ENCODE measurements at places on chromosomes 5 and 9.

GRCh38 chr9:97860451-97861147, 7.6 kb downstream of the FOXE1 start:
- DNase-seq = no peak

GRCh38 chr5:125967576-125967975, 455.6 kb upstream of the GRAMD2B start:
- no peak for DNase-seq

GRCh38 chr9:129455151-129455995, 165.5 kb downstream of the C9orf50 start:
- no peak for DNase-seq

DNA sequence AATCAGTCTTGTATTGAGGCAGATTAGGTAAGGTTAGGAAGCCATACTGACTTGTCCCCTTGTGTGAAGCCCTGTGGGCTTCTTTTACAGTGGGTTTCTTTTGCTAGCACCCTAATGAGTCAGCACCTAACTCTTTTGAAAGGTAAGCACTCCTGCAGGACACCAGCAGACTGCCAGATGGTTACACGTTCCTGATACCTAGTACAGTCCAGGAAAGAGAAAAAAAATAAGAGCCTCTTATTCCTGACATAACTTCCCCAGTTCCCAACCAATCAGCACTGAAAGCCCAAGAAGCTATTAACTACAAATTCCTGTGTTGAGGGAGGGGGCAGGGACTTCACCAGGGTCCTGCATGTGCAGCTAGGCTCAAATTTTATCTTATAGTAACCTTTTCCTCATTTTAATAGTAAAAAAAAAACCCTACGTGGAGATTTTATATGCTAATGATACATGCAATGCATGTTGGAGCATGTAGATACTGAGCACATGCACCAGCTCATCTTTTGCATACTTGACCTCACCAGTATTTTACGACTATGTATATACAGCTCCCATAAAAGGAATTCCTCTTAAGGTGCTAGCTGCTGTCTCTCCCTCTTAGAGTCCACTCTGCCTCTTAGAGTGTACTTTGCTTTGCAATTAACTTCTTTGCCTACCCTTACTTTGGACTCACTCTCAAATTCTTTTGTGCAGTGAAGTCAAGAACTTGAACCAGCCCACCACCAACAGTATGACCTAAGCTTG, 84.7 kb upstream of the RORB start:
- no peak for DNase-seq

DNA sequence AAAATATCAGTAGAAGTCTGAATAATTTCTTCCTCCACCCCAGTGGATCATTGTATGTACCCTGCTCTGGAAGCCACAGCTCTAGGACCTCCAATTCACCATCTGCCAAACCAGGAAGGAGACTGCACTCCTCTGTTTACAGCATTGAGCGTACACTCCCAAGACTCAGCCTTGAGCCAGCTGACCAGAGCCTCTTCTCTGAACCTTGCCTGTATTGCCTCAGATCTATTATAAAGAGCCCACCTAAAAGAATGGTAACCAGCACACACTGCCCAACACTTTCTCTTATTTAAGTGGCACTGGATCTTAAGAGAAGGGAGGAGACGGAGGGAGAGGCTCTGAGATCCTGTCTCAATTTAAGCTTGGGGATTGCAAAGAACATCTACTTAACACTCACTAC, 217.8 kb upstream of the RASEF start:
- no peak for DNase-seq

DNA sequence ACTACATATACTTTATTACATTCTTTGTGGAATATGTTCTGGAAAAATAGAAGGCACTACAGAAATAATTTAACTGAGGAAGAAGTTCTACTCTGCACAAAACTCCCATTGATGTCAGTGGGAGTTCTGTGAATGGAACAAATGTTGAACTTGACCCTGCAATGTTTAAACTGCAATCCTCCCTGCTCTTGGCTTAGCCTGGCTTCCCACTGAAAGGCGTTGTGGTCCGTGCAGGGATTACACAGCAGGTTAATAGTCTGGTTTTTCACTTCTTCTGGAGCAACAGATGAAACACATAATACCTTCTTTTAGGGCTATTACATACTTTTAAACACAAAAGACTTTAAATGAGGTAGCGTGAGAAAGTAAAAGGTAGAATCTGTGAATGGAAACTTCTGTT, 12.9 kb upstream of the ERBIN start:
- DNase-seq = no peak

GRCh38 chr5:148973455-148973854, 89.4 kb downstream of the SH3TC2 start:
- no peak for DNase-seq

DNA sequence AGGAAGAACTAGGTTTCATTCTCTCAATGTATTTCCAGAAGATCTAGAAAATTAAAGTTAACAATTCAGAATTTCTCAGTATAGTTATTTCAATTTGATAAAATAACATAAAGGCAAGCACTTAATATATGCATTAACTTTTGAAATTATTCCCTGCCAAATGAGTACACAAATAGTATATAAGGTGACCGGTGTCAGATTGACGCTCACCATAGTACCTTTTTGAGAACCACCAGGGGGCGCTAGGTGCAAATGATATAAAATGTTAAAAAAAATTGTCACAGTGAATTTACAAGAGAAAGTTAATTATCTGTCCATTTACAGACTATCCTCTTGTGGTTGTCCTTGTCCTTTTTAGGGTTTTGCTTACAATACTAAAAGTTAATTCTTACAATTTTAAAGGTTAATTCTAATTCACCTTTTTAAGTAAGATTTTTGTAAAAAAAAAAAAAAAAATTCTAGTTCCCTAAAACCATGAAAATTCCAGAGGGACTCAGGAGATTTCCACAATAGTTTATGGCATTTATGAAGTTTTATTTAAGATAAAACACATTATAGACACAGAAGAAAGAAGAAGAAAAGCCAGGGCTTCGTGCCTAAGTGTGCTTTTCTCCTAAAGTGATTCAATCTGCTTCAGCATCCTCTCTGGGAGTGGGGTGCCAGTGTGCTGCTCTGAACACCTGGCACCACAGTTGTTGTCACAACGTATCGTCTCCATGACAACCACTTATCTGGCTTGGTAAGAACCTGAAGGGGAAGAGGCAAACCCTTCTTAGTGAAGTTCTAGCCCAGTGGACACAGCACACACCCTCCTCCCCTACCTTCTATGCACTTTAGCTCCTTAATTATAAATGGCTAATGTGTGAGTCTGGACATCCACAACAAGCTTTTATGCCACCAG, 1.7 kb downstream of the ADAMTS16 start:
- peak; percentile 13 for DNase-seq

GRCh38 chr9:21075484-21075883, 2.3 kb downstream of the IFNB1 start:
- DNase-seq = no peak

- DNase-seq = peak; percentile 49
Measured at GRCh38 chr9:121494192-121494591, 5.5 kb downstream of the GGTA1 start.

DNA sequence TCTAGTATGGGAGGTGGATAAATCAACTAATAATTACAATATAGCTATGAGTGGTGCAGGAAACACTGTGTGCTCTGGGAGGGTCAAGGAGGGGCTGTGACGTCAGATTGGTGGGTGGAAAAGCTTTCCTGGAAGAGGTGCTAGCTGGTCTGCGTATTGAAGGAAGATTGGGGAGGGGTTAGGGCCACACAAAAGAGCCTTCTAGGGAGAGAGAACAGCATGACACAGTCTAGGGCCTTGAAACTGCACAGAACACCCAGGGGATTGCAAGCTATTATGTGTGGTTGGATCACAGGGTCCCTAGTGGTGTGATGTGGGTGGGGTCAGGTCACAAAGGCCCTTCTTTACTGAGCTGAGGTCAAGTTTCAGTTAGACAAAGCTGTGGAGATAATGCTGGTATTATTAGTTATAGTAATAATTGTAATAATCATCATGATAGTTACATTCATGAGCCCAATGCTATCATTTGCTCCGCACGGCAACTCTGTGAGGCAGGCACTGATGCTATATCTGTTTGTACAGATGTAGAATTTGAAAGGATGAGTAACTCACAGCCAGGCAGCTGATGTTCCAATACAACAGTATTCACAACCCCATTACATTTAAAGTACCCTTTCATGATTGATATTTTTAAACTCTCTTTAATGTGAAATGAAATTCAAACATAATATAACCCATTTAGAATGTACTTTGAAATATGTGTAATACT, 197.4 kb upstream of the IL12B start:
- DNase-seq = no peak

GRCh38 chr5:31417512-31417911, 114.4 kb downstream of the DROSHA start:
- no peak for DNase-seq

- DNase-seq = no peak
Measured at GRCh38 chr5:20463206-20463605, 475.2 kb upstream of the CDH18 start.

- DNase-seq = peak; percentile 61
Measured at GRCh38 chr5:7261049-7261448, 134.9 kb upstream of the ADCY2 start.

- no peak for DNase-seq
Measured at GRCh38 chr9:74804018-74804385, 83.7 kb downstream of the TRPM6 start.

DNA sequence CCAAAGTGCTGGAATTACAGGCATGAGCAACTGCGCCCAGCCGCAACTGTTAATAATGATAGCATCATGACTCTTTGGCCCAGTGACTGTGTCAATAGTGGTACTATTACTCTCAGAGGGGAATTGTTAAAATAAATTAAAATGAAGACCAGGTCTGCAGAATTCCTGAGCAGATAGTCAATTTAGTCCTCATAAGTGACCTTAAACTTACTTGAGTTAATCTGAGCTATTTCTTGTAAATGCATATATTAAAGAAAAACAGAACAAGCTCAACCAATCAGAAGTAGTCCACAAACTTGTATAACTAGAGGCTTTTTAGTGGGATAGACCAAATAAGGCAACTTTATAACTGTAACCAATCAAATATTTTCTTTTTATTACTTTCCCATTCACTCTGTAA, 1.7 kb upstream of the RECK start:
- no peak for DNase-seq

DNA sequence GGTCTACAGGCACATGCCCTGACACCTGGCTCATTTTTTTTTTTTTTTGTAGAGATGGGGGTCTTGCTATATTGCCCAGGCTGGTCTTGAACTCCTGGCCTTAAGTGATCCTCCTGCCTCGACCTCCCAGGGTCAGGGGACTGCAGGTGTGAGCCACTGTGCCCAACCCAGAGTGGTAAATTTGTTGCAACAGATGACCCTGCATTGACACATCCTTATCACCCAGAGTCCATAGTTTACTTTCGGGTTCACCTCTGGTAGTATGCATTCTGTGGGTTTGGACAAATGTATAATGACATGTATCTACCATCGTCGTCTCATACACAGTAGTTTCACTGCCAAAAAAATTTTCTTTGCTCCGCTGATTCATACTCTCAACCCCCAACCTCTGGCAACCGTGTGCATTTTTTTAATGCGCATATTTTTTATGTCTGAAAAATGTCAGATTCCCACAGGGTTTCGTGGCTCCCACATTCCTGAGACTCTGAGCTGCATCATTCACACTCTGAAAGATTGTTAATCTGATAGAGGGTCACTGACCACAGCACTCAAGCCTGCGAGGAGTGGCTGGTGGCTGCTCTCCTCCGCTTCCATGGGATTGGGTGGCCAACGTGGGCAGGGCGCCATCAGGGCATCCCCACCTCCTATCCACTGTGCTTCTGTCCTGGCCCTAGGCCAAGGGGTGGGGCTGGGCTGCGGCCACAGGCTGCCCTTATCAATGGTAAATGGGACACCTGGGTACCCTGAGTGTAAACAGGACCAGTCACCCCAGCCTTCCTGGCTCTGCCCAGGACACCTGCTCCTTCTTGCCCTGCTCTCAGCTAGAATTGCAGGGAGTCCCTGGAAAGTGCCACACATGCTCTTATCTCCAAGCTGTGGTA, 9.6 kb downstream of the NDST1 start:
- DNase-seq = no peak

DNA sequence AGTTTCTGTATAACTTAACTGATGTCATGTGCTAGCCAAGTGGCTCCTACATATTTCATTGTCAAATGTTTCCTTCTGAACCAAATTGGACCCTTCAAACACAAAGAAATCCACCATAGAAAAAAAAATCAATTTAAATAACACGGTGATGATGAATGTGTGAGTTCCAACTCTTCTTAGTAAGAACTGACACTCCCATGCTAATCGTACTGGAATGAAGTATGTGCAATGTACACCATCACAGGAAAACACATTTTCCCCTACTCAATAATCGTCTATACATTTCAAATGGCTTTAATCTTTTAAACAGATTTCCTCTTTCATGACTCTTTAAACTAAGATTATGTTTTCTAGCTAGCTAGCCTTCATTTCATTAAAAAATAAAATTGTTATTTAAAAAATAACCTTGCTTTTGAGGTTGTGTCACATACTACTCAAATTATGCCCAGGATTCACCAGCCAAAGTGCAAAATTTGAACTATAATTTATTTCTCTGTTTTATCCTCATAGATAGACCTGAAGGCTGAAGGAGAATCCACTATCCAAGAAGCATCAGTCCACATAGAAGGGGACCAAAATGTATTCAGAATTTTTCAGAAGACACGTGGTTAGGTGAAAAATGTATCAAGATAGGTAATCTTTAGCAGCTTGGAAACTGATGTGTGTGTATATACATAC, 131.0 kb upstream of the ITGA1 start:
- no peak for DNase-seq

GRCh38 chr5:170597872-170598271, 94.1 kb downstream of the KCNIP1 start:
- DNase-seq = no peak

GRCh38 chr5:56085193-56085592, 90.4 kb upstream of the IL6ST start:
- DNase-seq = no peak

- no peak for DNase-seq
Measured at GRCh38 chr9:130268521-130269211, 3.1 kb downstream of the HMCN2 start.

- DNase-seq = no peak
Measured at GRCh38 chr9:98485706-98486105, 223.0 kb downstream of the GABBR2 start.

DNA sequence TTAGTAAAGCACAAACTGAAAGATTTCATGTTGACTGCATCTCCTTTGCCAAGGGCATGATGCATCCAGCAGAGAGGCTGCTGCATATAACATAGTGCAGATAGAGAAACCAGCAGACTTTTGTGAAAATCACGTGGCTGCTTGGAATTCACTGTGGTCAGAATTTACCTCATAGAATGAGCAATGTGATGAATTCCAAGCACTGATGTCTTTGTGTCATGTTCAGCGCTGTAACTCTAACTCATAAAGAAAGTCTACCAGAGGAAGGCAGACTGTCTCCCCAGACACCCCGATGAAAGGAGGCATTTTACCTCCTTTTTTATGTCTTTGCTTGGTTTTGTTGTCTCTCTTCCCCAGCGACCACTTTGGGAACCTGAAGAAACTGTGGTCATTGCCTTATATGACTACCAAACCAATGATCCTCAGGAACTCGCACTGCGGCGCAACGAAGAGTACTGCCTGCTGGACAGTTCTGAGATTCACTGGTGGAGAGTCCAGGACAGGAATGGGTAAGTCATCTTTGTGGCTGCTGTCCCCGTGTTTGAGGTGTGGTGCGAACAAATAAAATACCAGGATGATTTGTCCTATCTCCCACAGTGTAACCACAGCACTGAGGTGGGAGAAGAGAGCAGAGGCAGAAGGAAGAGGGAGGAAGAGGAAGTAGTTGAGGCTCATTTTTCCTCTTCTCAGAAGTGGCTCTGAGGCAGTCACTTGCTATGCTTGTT, 42.0 kb downstream of the ITK start:
- DNase-seq = no peak
